Upper lobe of right lung (tissue), 1 donor: ENCODE measurements at places on chromosomes 7 and 10. TPM values are rescaled to one million over a fixed set of nuclear protein-coding genes. Genes with fewer than 3 reads are reported as not detected.

GRCh38 chr7:159148430-159149395 lies 4.0 kb upstream of the VIPR2 start:
- no peak for DNase-seq

Gene TMEM229A
- not detected for total RNA-seq

DNA sequence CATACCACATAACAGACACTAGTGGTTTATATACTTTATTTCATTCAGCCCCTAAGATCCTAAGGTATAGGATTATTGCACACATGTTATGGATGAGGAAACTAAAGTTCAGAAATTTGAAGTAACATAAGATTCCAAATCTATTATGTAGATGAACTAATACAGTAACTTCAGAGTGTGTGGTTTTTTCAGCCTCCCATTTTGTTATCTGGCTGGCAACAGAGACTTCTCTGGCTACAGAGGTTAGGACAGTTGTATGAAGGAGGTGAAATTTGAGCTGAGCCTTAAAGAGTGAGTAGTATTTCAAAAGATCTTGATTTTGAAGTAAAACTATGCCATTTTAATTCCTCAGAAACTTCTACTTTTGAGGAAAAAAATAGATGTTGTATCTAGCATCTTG lies 125.4 kb downstream of the MAPK8 start:
- DNase-seq = no peak

DNA sequence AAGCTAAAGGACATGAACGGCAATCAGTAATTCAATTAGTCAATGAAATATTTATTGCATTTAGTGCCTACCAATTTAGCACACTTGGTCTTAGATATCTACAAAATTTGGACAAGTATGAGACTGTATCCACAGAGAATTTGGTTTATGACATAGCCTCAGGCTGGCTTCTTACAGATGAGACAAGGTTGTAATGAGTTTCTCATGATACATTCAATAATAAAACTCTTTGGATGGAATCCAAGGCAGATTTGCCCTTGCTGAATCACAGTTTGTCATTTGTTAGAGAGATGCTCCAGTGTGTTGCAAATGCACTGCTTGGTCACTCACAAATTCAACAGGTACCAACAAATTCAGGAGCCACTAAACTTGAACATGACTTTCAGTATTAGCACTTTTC lies 162.5 kb downstream of the GPR37 start:
- no peak for DNase-seq

GRCh38 chr7:73885975-73886798 lies 25.2 kb downstream of the TMEM270 start:
- DNase-seq = no peak

Gene MTERF1
- 13.5 TPM for total RNA-seq

- no peak for DNase-seq
Measured at GRCh38 chr7:76054123-76055120, 6.5 kb downstream of the MDH2 start.

- DNase-seq = no peak
Measured at GRCh38 chr10:110643653-110644597, at the start of gene RBM20. Gene RBM20, plus strand, starts transcription at chr10:110644336. Its CDS starts 119 bp downstream, at chr10:110644455.

DNA sequence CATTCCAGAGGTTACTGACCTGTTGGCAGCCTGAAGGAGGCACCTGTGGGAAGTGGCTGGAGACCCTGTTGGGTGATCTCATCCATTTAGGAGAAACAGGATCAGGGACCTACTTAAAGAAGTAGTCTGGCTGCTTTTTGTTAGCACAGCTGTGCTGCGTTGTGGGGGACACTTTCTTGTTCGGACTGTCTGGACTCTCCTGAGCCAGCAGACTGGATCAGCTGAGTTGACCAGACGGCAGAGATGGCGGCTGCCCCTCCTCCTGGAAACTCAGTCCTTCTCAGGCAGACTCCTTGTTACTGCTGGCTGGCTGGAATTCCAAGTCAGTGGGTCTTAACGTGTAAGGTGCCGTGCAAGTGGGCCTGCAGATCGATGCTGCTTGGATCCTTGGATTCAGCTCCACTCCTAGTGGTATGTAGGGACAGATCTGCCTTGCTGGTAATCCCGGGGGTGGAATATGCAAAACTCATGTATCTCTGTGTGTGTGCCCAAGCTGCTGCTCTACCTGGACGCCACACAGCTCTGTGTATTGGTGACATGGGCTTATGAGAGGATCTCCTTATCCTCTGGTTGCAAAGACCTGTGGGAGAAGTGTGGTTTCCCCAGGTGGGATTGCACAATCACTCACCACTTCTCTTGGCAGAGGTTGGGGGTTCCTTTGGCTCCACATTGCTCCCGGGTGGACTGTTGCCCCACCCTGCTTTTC lies 87.3 kb downstream of the CCSER2 start:
- peak; percentile 70 for DNase-seq

Gene NME8
- total RNA-seq = 2.1 TPM

DNA sequence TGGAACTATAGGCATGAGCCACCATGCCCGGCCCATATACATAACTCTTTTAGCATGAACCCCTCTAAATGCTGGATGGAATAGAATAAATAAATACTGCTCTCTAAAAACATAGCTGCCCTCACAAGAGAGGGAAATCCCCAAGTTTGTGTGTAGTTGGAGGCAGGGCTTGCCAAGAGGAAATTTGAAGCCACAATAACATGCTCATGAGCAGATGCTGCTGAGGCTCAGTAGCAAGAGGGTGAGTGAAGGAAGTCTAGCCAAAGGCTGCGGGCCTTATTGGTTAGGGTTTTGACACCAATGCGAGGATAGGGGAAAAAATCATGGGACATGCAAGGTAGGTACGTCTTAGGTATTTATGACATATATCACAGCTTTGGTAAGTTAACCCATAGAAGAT lies 17.3 kb downstream of the TPK1 start:
- no peak for DNase-seq

GRCh38 chr10:119783665-119784027 lies 57.8 kb downstream of the INPP5F start:
- no peak for DNase-seq

Gene ZNF804B
- total RNA-seq = not detected

GRCh38 chr10:113555751-113556150 lies 2.9 kb downstream of the HABP2 start:
- no peak for DNase-seq

Gene ERLIN1
- 24.3 TPM for total RNA-seq

DNA sequence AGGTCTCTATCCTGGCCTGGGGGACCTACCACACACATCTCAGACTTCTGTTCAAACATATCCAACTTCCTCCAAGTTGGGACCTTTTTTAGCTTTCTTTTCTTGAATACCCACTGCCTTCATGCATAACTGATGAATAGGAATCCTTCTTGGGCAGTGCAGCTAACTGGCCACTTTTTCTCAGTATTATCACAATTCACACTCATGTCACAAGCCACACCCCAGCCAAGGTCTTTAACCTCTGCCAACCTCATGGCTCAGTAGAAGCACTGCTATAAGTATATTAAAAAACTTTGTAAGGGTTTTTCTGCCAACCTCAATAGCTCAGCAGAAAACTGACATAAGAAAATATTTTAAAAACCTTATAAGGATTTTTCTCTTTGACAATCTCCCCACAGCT lies 44.5 kb downstream of the HHEX start:
- no peak for DNase-seq

DNA sequence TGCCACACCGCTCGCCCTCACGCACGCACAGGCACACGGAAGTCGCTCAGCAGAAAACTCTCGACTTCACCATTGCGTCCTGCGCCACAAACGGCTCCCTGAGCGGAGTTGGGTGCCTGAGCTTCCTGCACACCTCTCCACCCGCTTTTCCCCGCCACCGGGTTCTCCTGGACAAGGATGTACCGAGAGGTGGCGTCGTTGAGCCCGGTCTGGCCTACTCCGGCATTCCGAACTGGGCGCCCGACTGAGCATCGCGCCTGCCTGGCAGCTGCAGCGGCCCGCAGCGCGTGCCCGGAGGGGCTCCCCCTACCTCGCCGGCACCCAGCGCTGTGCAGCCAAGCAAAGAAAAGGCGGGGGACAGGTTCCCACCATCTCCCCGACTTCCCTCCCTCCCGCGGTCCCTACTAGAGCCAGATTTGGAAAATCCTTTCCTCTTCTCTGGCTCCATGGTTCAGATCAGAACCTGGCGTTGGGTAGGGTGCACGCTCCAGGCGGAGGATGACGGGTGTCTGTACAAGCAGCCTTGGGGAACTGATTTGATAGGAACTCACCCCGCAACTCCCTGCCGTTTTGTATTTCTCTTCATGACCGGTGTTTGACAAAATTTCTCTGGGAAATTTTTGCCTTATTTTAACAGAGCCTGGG lies 1.7 kb downstream of the SORCS3 start:
- DNase-seq = no peak

Gene WDFY4
- 26.5 TPM for total RNA-seq

Gene GALNT17
- 7.1 TPM for total RNA-seq

Gene AUTS2
- total RNA-seq = 56.0 TPM

GRCh38 chr7:4706384-4707216 lies 24.5 kb downstream of the FOXK1 start:
- DNase-seq = no peak

Gene WBP1L
- total RNA-seq = 49.0 TPM

Gene RARRES2
- 259 TPM for total RNA-seq

DNA sequence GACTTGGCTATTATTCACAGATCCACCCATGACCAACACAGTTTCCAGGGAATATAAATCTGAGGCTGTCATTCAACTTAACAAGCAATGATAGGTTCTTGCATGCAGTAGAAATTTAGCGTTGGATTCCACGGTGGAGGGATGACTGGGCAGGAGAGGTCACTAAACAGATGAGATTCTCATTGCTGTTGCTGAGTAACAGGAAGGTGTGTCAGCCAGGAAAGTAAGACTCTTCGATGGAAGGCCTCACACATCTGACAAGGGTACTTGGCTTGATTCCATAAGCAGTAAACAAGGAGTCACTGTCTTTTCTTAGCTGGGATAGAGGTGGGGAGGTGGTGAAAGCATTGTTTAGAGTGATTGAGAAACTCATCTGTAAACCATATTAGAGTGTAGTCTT lies 1152.0 kb downstream of the SORCS3 start:
- no peak for DNase-seq

GRCh38 chr10:75611172-75611992 lies 180.0 kb downstream of the LRMDA start:
- no peak for DNase-seq

- DNase-seq = no peak
Measured at GRCh38 chr10:129101232-129101980, 365.6 kb upstream of the MGMT start.

Gene C10orf90
- total RNA-seq = not detected

Gene TMEM236
- 5.0 TPM for total RNA-seq

DNA sequence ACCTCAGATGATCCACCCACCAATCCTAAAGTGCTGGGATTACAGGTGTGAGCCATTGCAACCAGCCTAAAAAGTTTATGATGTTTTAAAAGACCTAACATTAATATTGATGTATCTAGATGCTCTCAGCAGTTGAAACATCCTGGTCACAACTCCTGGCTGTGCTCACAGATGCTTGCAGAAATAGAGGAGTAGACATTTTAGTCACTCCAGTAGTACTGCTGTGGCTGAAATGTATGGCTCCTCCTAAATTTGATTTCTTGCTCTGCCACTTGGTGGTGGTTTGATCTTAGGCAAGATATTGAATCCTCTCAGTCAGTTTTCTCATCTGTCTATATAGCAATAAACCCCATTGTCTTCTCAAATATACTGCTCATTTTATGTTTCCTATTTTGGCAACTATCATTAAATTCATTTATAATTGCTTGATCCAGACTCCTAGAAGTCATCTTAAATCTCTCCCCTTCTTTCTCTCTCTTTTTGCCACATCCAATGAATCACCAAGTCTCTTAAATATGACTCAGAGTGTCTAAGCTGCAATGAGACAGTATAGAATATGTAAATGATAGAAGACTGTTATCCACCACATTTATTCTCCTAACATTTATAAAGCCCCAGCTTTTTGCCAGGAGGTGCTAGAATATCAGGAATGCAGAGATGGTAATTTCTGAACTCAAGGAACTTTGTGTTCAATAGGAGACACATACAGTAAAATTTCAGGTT lies 78.1 kb upstream of the NRBF2 start:
- no peak for DNase-seq

Gene ANKRD30A
- total RNA-seq = 0.12 TPM

- no peak for DNase-seq
Measured at GRCh38 chr10:111077479-111077784, 603 bp downstream of the ADRA2A start.

Gene STEAP4
- 53.9 TPM for total RNA-seq

- no peak for DNase-seq
Measured at GRCh38 chr7:25834050-25834449, 317.9 kb upstream of the NFE2L3 start.

Gene AKR1C3
- total RNA-seq = 63.6 TPM

DNA sequence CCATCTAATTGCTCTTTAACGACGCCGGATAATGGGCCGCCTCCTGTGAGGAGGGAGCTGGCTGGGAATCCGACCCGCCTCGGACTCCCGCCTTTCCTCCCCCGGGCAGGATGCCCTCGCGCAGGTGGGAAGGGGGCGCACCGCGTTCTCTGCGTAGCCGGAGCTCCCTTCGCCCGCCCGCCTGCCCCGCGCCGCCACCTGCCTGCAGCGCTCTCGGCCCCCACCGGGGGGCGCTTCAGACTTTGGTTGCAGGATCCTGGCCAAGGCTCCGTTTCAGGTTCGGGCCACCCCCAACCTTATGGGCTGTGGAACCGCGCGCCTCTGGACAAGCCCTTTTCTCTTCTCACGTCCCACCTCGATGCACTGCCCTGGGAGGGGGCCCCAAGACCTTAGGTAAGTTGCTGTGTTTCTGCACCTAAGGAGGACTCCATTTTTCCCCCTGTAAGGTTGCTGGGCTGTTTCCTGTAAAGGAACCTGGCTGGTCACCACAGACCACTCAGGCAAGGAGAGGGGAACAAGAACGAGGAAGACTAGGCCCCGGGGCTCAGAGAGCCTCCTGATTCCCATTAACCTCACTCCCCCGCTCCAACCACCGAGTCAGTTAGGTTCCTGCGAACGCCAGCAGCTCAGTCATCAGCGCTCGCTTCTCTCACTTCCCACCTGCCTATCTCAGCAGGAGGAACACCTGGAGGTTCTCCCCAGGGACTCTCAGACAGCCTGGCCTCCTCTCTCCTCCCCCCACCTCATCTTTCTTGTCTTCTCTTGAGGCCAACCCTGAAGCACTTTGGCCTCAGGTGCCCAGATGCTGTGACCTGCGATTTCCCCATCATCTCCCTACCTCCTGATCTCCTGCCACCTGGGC lies 11.3 kb upstream of the KAZALD1 start:
- DNase-seq = peak; percentile 86
